ENCODE measurements at places on chromosomes 3 and 15.

GRCh38 chr15:93253681-93254080 lies 164.7 kb upstream of the RGMA start:
- DNase-seq = no peak

DNA sequence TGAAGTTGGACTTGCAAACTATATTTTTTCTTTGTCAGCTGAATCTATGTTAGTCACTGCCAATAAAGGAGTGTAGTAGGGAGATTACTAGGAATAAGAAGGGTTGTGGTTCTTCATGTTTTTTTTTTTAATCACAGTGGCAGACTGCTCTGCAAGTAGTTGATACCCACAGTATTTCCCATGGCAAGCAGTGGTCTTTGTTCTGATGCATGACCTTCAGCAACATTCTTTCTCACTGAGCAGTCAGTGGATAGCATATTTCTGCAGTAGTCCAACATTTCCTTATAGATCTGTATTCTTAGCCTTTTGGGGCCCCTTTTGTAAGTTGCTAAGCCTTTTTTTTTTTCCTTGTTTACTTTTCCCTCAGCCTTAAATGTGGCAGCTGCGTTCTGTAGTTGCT lies 151.1 kb downstream of the DOCK3 start:
- no peak for DNase-seq

- no peak for DNase-seq
Measured at GRCh38 chr3:113663761-113664160, 32.7 kb downstream of the USF3 start.

GRCh38 chr3:111610612-111611054 lies 15.5 kb upstream of the ZBED2 start:
- DNase-seq = no peak

DNA sequence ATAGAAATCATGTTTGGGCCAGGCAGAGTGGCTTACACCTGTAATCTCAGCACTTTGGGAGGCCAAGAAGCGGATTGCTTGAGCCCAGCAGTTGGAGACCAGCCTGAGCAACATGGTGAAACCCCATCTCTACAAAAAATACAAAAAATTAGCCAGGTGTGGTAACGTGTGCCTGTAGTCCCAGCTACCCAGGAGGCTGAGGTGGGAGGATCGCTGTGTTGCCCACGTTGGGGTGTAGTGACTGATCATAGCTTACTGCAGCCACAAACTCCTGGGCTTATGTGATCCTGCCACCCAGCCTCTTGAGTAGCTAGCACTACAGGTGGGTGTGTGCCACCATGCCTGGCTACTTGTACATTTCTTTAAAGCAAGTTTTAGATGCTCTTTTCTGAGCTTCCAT lies 114.3 kb downstream of the WDR76 start:
- DNase-seq = no peak

GRCh38 chr3:156581954-156582353 lies 27.0 kb upstream of the SSR3 start:
- no peak for DNase-seq

DNA sequence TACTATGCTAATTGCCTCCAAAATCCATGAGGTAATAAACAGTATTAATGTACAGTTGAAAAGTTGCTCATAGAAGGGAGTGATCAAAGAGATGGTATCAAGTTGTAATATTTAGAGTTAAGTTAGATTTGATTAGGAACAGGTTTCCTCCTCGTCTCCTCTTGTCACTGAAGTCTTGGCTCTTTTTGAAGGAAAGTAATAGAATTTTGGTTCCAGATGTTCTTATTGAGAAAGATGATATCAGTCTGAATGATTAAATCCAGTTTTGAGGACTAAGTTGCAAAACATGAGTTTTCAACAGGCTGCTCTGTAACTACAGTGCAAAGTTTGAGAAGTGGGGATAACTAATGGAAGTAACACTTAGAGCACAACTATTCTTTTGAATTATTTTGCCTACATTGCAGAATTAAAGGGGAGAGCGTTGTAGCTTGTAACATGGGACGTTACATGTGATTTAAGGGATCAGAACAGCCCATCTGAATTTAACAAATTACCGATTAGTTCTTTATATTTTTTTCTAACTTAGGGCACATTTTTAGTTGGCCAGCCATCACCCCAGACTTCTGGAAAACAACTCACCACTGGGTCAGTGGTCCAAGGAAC lies 48.3 kb downstream of the MAP6D1 start:
- no peak for DNase-seq

- no peak for DNase-seq
Measured at GRCh38 chr3:72069543-72069942, 284.6 kb upstream of the PROK2 start.

GRCh38 chr15:86267892-86268291 lies 188.2 kb downstream of the AGBL1 start:
- DNase-seq = no peak

- DNase-seq = no peak
Measured at GRCh38 chr3:128326051-128326823, 140.5 kb downstream of the DNAJB8 start.

- no peak for DNase-seq
Measured at GRCh38 chr15:52656412-52656811, 22.8 kb downstream of the ATOSA start.

DNA sequence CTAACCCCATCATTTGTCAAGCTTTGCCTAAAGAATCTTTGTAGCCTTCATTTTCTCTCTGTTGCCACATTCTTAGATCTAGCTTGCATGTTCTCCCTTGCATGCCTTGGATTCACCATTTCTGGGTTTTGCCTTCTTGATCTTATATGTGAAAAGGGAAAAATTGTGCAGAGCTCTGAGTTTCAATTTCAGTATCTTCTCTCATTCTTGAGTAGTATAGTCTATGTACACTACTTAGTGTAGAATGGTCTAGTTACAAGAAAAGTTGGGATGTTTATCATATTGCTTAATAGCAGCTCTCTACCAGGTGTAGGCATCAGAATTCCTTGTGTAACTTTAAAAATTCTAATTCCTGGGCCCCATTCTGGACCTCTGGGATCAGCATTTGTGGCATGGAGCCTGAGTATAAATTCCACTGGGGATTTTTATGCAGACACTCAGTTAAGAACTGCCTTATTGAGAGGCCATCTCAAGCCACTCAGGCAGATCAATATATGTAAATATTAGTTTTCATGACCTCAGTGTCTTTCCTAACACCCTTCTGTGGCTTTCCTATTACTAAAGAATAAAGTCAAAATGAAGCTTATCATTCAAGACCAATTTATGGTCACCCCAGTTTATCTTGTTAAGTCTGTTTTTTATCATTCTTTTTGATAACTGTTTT lies 23.4 kb downstream of the GTF2E1 start:
- DNase-seq = no peak

GRCh38 chr3:186810336-186810996 lies 4.2 kb upstream of the RFC4 start:
- no peak for DNase-seq

- DNase-seq = no peak
Measured at GRCh38 chr3:189908646-189909045, 212.1 kb downstream of the P3H2 start.

DNA sequence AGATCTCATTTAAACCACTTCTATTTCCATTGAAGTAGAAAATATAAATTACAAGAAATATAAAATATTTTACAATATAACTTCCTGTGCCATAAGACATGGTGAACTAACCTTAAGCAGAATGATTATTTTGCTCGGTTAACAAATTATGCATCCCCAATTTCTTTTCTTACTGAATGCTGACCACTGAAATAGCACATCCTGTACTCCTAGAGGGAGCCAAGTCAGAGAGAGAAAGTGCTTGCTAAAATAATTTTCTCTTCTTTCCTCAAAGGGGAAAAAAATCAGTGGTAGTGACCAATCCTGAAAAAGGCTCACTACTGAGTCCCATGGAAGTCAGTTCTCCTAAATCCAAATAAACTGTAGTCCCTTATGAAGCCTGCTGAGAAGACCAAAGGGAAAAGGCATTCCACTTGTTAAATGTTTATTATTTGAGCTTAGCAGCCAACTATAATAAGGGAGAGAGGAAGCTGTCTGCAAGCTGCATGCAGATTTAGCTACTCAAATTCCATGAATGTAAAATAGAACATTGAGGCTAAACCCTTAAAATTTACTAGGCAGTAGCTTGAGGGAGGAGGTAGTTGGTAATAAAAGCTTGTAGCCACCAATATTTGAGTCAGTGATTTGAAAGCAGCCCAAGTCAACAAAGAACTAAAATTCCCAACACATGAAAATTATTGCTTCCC lies 33.1 kb downstream of the CEP152 start:
- DNase-seq = no peak

GRCh38 chr3:71753701-71754609 lies at the start of gene GPR27:
Gene GPR27, plus strand, starts transcription at chr3:71753855. Its CDS starts 195 bp downstream, at chr3:71754050.
- no peak for DNase-seq

DNA sequence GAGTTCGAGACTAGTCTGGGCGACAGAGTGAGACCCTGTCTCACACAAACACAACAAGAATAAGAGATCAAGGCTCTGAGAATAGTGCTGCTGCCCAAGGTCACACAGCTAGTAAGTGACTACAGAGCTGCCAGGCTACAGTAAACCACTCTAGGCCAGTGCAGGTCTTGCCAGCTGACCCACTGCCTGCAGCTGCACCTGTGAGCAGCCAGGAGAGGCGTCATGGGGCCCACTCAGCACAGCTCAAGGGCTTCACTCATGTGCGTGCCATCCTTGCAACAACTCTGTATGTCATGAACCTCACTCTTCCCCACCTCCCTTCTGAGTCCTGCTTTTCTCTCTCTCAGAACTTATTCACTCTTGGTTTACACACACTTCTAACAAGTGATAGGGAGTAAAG lies 176.7 kb downstream of the SMAD6 start:
- DNase-seq = no peak

- no peak for DNase-seq
Measured at GRCh38 chr15:28022181-28022580, 76.9 kb downstream of the OCA2 start.

GRCh38 chr15:42118650-42119445 lies 24.5 kb upstream of the PLA2G4D start:
- DNase-seq = no peak

DNA sequence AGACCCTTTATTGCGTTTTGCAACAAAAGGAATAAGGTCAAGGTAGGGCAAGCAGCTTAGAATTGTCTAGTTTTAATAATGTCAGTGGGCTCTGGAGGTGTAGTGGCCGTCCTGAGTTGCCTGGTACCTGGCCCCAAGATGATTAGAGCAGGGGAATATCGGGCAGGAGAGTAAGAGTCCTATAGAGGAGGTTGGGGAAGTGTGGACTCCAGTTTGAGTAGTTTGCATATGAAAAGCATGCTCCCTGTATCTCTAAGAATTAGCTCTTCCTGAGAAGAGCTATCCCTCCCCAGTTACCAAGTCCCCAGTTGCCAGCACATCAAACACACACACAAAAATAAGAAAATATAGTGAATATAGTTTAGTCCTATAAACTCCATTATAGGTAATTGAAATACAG lies 49.2 kb upstream of the ST3GAL6 start:
- no peak for DNase-seq

Data from nucleus accumbens (tissue), 56 donors.